Ovary (tissue), 10 donors: ENCODE measurements at places on chromosomes 2 and 18. TPM values are rescaled to one million over a fixed set of nuclear protein-coding genes. Genes with fewer than 3 reads are reported as not detected.

The NOSTRIN gene
- total RNA-seq = 13.4 TPM

The LCT gene
- total RNA-seq = not detected

The UNC80 gene
- total RNA-seq = 0.89 TPM

The GKN1 gene
- not detected for total RNA-seq

DNA sequence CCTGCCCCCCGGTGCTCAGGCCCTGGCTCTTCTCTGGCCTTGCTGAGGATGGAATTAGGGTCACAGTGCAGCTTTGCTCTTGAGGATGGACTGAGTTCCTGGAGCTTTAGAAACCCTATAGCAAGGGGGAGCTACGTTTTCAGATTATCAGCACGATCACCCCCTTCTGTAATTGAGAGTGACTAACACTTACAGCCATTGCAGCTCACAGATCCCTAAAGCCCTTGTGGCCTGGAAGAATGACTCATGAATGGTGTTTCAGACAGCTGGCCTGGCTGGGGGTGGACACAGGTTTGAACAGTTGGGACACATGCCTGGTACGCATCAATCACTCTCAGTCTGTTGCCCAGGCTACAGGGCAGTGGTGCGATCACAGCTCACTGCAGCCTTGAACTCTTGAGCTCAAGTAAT lies 79.7 kb upstream of the IGFBP5 start:
- H3K36me3 ChIP-seq = no peaks in the 10 kb centered on the region
- H3K4me3 ChIP-seq = no peak overlapping the region

GRCh38 chr2:227739351-227739750 lies 6.3 kb upstream of the SCYGR8 start:
- H3K36me3 ChIP-seq = no peaks in the 10 kb centered on the region
- H3K4me1 ChIP-seq = no peaks in the 10 kb centered on the region
- no peak overlapping the region for H3K4me3 ChIP-seq
- H3K27ac ChIP-seq = no peak overlapping the region
- no peaks in the 10 kb centered on the region for H3K27me3 ChIP-seq

DNA sequence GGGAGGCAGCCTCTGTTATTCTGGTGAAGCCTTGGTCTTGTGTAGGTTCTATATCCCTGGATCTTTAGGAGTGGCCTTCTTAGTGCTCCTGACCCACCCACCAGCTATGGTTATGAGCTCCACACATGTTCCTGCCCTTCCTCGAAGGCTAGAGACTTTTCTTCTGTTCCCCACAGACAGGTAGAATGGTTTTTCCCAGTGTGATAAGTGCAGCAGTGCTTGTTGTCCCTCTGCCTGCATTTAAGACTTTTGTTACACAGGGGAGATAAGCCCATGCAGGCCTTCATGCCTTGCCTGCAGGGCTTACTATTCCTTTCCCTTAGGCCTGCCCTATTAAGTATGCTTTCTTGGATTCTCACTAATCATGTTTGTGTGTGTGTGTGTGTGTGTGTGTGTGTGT lies 48.4 kb upstream of the DSC1 start:
- H3K27me3 ChIP-seq = no peaks in the 10 kb centered on the region
- no peak for DNase-seq
- no peak overlapping the region for H3K4me3 ChIP-seq
- H3K36me3 ChIP-seq = no peaks in the 10 kb centered on the region
- H3K27ac ChIP-seq = no peak overlapping the region

- no peak overlapping the region for H3K27ac ChIP-seq
- no peaks in the 10 kb centered on the region for H3K4me1 ChIP-seq
- no peaks in the 10 kb centered on the region for H3K27me3 ChIP-seq
- H3K36me3 ChIP-seq = no peaks in the 10 kb centered on the region
- DNase-seq = no peak
Measured at GRCh38 chr2:103959174-103960128, 894.5 kb upstream of the POU3F3 start.

DNA sequence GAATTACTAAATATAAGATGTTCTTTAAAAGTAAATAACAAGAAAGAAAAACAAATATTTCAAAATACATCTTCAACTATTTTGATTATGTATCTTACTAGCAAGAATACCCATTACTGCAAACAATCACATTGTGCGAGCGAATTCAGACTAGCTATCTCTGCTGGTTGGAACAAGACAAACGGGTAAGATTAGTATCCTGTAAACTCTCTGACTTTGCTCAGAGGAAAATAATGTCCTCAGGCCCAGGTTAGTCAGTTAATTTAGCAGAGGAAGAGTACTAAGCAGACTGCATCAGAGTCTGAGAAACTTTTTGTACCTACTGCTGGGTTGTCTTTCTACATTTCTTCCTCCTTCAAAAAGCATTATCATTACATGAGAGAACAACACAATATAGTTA lies 50.4 kb upstream of the MCM6 start:
- H3K27ac ChIP-seq = no peak overlapping the region
- H3K36me3 ChIP-seq = no peaks in the 10 kb centered on the region
- no peaks in the 10 kb centered on the region for H3K27me3 ChIP-seq

DNA sequence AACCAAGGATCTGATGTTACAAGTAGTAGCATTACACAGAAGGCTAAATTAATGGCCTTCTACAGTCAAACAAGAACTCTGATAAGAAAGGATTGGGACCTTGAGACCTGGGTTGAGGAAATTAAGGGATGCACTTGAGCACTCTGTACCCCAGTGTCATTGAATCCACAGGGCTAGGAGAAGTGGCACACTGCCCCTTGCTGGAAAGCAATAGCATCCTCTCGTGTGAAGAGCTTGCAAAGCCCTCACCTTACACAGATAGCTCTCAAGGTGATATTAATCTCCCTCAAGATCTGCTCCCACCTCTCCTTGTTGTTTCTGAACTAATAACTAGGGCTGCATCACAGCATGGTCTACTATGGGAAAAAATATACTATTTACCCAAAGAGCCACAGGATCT lies 26.5 kb upstream of the CHST9 start:
- H3K36me3 ChIP-seq = no peaks in the 10 kb centered on the region
- no peak for DNase-seq
- no peaks in the 10 kb centered on the region for H3K27me3 ChIP-seq
- H3K4me1 ChIP-seq = no peaks in the 10 kb centered on the region
- H3K4me3 ChIP-seq = no peak overlapping the region

DNA sequence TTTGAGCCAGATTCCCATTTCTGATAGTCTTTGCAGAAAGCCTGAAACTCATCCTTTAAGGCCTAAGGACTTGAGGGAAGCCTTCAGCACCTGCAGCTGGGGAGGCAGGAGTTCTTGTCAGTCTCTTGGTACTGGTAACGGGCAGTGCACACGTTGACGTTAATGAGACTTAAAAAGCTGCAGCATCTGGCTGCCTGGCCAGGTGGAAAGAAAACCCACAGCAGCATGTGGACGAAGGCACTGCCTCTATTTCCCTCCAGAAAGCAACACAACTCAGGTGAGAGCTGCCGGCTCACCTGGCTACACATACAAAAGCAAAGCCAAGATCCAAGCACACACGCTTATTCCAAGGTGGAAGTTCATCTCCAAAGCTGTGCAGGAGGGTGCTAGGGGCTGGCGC lies 178.8 kb downstream of the ANAPC1 start:
- no peak overlapping the region for H3K4me3 ChIP-seq
- H3K27me3 ChIP-seq = no peaks in the 10 kb centered on the region
- no peaks in the 10 kb centered on the region for H3K4me1 ChIP-seq
- no peak for DNase-seq

GRCh38 chr2:232231554-232231953 lies 147.0 kb upstream of the ALPP start:
- H3K4me1 ChIP-seq = peaks cover 5% of the 10 kb centered on the region
- H3K36me3 ChIP-seq = no peaks in the 10 kb centered on the region
- no peak overlapping the region for H3K27ac ChIP-seq
- H3K27me3 ChIP-seq = no peaks in the 10 kb centered on the region

DNA sequence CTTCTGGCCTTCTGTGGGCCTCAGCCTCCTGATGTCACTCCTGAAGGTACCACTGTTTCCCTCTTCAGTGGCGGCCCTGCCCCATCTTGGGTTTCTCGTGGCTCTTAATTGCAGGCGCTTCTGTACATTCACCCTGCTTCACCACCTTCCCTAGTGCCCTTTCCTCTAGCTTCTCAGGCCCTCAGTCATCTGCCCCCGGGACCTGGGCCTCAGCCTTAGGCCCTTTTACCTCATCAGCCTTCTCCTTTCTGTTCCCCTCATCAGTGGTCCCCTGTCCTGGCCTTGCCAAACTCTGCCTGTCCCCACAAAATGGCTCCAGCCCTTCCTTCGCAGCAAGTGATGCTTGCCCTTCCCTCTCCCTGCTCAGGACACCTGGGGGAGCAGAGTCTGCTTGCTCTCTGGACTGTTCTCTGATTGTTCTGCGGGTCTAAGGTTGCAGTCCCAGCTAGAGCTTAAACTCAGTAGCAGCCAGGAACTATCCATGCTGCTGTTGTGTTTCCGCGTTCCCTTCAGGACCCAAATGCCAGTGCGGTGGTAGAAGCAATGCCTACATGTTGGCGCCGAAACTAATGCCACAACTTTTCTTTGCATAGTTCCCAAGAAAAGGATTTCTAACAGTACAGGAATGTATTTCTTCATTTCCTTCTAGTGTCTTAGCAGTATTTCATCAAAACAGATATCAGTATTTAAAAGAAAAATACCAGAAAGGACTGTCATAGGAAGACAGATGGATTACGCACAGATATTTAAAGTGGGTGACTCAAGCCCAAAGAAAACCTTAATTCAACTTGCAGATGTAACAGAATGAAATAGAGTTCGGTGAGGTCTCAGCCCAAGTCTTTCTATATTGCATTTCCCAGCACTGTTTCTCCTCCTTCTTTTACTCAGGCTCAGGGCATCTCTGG lies 7.5 kb downstream of the ASB1 start:
- H3K27ac ChIP-seq = no peak overlapping the region
- DNase-seq = no peak
- peaks cover 1% of the 10 kb centered on the region for H3K4me1 ChIP-seq
- H3K36me3 ChIP-seq = no peaks in the 10 kb centered on the region
- H3K27me3 ChIP-seq = no peaks in the 10 kb centered on the region

- no peaks in the 10 kb centered on the region for H3K27me3 ChIP-seq
- no peaks in the 10 kb centered on the region for H3K36me3 ChIP-seq
- H3K27ac ChIP-seq = no peak overlapping the region
- H3K4me1 ChIP-seq = peaks cover 4% of the 10 kb centered on the region
- DNase-seq = no peak
Measured at GRCh38 chr18:63457977-63458376, 18.8 kb upstream of the SERPINB5 start.

DNA sequence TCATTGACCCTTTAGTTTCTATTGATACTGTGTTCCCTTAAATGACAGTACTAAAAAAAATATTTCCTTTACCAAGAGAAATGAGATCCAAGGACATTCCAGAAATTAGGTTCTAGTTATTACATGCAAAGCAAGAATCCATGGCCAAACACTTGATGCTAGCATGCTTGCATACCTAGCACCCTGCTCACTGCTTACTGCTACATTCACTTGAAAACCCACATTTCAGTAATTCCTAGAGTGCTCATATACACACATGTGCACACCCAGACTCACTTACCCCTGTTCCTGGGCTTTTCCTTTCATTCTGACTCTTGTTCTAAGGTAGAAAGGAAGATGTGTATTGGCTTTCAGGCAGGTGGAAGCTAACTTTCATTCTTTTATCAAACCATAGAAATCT lies 395.9 kb downstream of the THSD7B start:
- no peaks in the 10 kb centered on the region for H3K36me3 ChIP-seq
- no peak overlapping the region for H3K4me3 ChIP-seq
- H3K27me3 ChIP-seq = no peaks in the 10 kb centered on the region
- H3K27ac ChIP-seq = no peak overlapping the region
- no peaks in the 10 kb centered on the region for H3K4me1 ChIP-seq

GRCh38 chr18:5457462-5457957 lies 86.3 kb downstream of the EPB41L3 start:
- H3K4me1 ChIP-seq = no peaks in the 10 kb centered on the region
- H3K4me3 ChIP-seq = no peak overlapping the region
- no peaks in the 10 kb centered on the region for H3K27me3 ChIP-seq
- H3K36me3 ChIP-seq = no peaks in the 10 kb centered on the region
- no peak overlapping the region for H3K27ac ChIP-seq

- DNase-seq = peak; percentile 44
- H3K4me1 ChIP-seq = peaks cover 16% of the 10 kb centered on the region
- no peaks in the 10 kb centered on the region for H3K36me3 ChIP-seq
- peak overlapping the region; percentile 53 for H3K4me3 ChIP-seq
- H3K27me3 ChIP-seq = no peaks in the 10 kb centered on the region
- peak overlapping the region; percentile 92 for H3K27ac ChIP-seq
Measured at GRCh38 chr18:12278215-12278671, 24.1 kb downstream of the CIDEA start.
